ENCODE measurements at places on chromosomes 13 and 19.

- DNase-seq: no peak
Measured at GRCh38 chr13:107715496-107715895, 499.8 kb downstream of the LIG4 start.

- no peak for DNase-seq
Measured at GRCh38 chr19:34731019-34731829, 2.8 kb upstream of the ZNF181 start.

GRCh38 chr19:12994701-12995595 is at the start of gene NFIX:
Gene NFIX (plus strand): TSS chr19:12995475. CDS start chr19:12995838, 363 bp downstream.
- DNase-seq: no peak

DNA sequence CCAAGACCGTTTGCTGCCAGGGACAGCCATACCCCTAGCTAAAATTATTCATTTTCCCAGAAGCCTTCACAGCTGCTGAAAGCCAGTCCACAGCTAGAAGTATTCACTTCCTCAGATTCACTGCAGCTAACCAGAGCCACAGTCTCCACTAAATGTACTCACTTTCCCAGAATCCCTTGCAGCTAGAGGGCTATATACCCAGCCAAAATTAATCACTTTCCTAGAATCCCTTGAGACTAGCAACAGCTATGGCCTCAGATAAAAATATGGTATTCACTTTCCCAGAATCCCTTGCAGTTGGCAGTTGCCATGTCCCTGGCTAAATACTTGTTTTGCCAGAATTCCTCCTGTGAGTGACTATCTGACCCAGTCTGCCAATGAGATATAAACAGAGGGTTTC is 13.8 kb upstream of the MEIS3 start:
- DNase-seq: no peak

GRCh38 chr19:4583961-4584669 is 24.6 kb upstream of the SEMA6B start:
- no peak for DNase-seq

- no peak for DNase-seq
Measured at GRCh38 chr13:100512422-100512821, 76.2 kb downstream of the GGACT start.

GRCh38 chr19:32917616-32917996 is 48.0 kb upstream of the SLC7A9 start:
- DNase-seq: no peak

GRCh38 chr19:45075301-45076028 is 813 bp downstream of the ZNF296 start:
- peak; percentile 41 for DNase-seq

- DNase-seq: no peak
Measured at GRCh38 chr13:66965181-66965580, 265.0 kb downstream of the PCDH9 start.

DNA sequence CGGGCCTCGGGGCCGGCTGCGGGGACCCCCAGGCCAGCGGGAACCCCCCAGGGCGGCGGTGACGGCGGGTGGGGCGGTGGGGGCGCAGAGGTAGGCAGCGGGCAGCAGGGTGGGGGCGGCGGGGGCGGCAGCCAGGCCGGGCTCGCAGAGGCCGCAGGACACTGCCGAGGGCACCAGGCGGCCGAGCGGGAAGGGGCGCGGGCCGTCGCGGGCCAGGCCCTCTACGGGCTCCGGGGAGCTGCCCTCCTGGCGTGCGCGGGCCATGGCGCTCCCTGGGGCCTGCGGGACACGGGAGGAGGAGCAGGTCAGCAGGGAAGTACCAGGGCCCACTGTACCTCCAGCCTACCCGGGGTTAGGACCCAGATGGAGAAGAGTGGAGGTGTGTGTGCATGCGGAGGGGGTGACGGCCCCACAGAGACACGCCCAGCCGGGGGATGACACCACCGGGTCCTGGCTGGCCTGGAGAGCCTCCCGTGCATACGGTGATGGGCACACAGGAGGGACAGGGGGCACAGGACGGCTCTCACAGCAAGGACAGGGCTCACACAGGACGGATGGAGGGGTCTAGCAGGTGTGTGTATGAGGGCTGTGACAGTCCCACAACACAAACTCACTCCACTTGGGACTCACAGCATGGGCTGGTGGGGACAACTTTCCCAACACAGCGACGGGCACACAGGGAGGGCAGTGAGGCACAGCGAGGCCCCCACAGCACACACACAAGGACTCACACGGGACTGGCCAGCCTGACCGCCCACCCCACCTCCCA is 2.6 kb downstream of the BBC3 start:
- no peak for DNase-seq

- no peak for DNase-seq
Measured at GRCh38 chr13:45209229-45209628, 8.4 kb upstream of the KCTD4 start.

DNA sequence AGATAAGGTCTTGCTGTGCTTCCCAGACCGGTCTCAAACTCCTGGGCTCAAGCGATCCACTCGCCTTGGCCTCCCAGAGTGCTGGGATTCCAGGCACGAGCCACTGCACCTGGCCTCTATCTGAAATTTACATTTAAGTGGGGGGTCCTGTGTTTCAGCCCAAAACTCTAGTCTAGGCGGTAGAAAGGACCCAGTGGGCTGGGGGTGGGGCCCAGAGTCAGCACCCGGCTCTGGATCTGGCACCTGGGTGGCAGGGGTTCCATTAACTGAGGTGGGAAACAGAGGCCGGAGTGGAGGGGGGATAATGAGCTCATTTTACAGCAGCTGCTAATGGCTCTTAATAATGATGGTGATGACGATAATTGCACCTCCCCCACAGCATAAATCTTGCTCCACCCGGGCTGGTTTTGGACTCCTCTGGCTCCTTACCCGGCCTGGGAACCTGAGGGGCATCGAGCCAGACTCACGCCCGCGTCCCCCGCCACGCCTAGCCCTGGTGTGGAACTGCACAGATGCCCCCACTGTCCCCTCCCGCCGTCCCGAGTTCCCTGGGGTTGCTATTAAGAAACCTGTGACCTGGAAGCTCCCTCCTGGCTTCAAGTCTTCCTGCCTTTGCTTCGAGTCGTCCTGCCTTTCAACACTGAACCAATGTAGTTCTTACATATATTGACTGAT is 17.8 kb upstream of the KLF2 start:
- no peak for DNase-seq

DNA sequence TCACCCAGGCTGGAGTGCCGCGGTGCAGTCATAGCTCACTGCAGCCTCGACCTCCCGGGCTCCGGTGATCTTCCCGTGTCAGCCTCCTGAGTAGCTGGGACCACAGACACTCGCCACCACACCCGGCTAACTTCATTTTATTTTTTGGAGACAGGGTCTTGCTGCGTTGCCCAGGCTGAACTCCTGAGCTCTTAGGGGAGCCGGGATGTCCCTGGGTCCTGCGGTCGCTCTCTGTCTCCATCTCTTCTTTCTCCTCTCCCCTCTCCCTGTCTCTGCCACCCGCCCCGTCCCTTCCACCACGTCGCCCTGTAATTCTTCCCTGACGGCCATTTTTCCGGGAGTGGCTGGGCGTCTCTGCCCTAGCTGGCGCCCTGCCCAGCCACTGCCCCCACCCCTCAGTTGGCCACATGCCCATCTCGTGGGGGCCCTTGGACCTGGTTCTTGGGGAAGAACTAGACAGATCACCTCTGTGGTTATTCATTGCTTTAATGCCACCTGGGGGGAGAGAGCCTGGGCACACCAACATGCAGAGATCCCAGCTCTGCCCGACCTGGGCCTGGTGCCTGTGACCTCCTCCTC is 18.9 kb downstream of the ARID3A start:
- DNase-seq: no peak

GRCh38 chr19:960020-960419 is 24.1 kb upstream of the WDR18 start:
- no peak for DNase-seq

DNA sequence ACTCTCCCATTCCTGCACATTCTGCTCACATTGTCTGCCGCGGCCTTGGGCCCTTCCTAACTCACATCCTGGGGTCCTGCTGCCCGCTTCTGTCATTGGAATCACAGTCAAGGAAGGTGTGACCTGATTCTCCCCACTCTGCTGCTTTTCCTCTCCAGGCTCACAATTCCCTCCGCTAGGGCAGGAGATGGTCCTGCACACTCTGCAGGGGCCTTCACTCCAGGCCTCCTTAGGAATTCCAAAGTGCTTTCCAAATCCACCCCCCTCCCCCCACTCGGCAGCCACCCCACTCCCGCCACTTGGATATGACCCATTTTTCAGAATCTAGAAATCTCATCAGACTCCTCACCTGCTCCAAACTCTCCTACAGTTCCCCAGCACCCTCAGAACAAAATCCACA is 3.1 kb upstream of the SLC5A5 start:
- no peak for DNase-seq

DNA sequence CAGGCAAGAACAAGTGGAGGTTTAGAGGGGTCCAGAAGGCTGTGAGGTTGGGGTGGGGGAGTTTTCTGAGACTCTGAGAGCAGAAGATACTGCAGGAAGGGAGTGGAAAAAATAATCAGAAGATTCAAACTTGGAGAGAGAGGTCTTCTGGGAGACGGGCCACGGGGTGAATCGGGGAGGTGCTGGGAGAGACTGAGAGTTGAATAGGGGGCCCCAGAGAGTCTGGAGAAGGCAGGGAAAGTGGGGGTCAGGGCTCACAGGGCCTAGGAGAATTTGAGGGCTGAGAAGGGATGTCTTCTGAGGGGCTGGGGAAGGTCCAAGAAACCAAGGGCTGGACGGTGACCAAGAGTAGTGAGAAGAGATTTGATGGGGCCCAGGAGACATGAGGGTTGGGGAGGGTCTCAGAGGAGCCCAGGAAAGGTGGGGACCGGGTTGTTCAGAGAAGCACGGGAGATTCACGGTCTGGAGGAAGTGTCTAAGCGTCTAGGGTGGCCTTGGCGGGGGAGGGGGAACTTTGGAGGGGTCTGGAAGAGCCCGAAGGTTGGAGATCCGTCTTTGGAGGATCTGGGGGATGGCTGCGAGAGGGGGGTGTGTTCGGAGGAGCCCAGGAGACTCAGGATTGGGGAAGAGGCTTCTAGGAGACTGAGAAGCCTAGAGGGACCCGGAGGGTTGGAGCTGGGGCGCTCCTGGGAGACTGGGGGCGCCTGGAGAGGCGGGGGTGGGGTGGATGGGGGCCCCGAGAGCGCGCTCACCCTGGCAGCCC is 1.5 kb downstream of the KCNC3 start:
- DNase-seq: no peak

DNA sequence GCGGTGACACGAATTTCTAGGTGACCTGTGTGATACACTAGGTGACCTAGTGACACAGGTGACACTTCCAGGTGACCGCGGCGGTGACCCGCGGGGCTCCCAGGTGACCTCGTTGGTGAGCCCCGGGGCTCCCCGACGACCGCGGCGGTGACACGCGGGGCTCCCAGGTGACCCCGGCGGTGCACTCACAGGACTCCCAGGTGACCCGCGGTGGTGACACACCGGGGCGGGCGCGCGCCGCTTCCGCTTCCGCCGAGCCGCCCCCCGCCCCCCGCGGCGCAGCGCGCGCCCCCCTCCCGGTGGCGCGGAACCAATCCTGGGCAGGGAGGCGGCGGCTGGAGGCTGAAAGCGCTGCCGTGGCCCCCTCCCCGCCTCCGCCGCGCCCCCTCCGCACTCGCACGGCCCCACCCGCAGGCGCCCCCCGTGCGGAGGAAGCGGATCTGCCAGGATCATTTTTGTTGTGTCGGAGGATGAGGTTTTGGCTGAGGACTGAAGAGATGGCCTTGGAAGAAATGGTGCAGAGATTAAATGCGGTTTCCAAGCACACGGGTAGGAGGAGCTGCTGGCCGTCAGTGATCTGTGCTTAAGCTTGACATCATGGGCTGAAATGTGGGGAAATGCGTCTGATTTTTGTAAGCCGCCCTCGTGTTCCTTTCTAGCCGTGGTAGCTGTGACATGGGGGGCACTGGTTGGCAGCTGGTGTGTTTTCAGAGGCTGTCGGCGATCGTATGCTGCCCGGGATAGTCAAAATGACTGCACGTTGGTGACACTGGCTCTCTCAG is at the start of gene MCF2L:
MCF2L (plus strand) TSS at position 305 of the 782 bp plus-strand sequence; CDS start at position 471, 166 bp downstream.
- peak; percentile 54 for DNase-seq

DNA sequence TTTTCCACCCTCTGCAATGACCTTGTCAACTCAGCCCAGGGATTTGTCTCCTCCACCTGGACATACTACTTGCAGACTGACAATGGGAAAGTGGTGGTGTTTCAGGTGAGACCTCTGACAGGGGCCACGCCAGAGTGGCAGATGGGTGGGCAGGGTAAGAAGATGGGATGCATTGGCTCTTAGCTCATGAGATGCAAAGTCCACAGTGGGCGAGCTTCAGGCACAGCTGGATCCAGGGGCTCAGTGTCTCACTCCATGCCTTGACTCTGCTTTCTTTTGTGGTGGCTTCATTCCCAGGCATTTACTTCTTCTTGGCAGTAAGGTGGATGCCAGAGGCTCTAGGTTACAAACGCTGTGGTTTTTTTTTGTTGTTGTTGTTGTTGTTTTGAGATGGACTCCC is 3.4 kb downstream of the TMEM59L start:
- DNase-seq: no peak

DNA sequence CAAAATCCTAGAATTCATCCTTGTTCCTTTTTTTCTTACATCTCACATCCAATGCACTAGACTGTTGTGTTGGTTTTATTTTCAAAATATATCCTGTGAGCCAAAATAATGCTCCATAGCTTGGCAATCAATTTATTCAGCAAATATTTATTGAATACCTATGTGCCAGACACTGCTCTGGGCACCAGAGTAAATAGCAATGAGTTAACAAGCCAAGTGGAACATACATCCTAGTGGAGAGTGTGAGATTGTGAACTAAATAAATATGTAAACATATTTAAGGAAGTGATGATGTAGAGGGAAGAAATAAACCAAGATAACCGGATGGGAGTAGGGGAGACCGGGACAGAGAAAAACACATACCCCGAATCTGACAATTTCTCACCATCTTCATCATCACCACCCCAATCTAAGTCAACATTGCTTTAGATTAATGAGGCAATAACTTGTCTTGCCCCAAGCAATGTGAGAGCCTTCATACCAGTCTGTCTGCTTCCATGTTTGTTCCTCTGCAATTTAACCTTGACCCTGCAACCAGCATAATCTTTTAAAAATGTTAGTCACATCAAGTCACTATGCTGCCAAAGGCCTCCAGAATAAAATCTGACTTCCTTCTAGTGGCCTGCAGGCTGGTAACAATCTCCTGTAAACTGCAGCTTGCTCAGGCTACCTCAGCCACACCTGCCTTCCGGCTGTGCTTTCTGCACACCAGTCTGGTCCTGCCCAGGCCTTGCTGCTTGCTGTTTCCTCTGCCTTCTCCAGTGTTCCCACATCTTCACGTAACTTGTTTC is 199.2 kb downstream of the DLEU7 start:
- DNase-seq: no peak

GRCh38 chr13:25652764-25653163 is 281.0 kb downstream of the ATP8A2 start:
- no peak for DNase-seq
